Left renal pelvis (tissue), 4 donors: ENCODE measurements at places on chromosomes 7 and 10. TPM values are rescaled to one million over a fixed set of nuclear protein-coding genes. Genes with fewer than 3 reads are reported as not detected.

The PRPF18 gene
- 30.4 TPM for polyA plus RNA-seq

The GSTK1 gene
- polyA plus RNA-seq: 86.8 TPM

The ITPRID1 gene
- polyA plus RNA-seq: not detected

The FAM131B gene
- 4.9 TPM for polyA plus RNA-seq

The AASS gene
- 51.5 TPM for polyA plus RNA-seq

The ELAPOR2 gene
- 7.3 TPM for polyA plus RNA-seq

The WASHC2A gene
- 46.0 TPM for polyA plus RNA-seq

The MYL10 gene
- 0.22 TPM for polyA plus RNA-seq

The DLX6 gene
- 0.08 TPM for polyA plus RNA-seq

The ACADSB gene
- polyA plus RNA-seq: 28.3 TPM

The MYOF gene
- polyA plus RNA-seq: 39.7 TPM
